ENCODE measurements at places on chromosomes 5 and 9.

DNA sequence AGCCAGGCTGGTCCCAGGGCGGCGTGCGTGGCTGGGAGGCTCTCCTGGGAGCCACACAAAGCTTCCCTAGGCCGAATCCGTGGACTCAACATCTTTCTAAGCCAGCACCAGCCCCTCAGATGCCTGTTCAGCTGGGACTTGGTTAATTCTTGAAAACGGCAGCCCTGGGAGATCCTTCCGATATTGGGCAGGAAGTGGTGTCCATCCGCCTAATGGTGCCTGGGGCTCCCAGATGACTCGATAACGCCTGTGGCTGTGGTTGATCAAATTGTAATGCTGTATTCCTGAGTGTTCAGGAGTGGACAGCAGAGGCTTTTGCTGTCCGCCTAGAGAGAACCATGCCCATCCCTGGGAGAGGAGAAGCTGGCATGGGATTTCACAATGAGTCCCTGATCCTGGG lies 14.1 kb downstream of the KCNT1 start:
- no peak for DNase-seq

DNA sequence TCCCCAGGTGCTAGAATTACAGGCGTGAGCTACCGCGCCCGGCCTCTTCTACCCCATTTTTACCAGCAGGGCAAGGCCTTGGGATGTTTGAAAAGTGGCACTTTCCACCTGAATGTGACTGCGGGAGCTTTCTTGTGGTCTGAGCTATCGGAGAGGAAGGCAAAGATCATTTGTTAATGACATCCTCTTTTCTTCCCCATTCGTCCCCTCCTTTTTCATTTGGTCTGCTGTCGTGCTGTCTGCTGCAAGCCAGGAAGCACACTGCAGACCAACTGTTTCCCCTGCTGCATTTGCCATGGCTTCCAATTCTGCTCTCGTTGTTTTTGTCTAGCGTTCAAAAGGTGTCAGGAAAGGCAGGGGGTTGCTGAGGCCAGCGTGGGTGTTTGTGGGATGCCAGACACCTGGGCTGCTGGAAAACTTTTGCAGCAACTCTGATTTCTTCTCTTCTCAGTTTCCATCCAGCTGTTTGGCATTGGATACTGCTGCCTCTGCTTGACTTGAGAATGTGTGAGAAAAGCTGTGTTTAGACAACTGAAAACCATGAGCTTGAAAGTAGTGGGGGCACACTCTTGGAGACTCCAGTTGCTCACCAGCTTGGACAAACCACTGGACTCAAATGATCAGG lies 196.4 kb upstream of the MSX2 start:
- DNase-seq: no peak

DNA sequence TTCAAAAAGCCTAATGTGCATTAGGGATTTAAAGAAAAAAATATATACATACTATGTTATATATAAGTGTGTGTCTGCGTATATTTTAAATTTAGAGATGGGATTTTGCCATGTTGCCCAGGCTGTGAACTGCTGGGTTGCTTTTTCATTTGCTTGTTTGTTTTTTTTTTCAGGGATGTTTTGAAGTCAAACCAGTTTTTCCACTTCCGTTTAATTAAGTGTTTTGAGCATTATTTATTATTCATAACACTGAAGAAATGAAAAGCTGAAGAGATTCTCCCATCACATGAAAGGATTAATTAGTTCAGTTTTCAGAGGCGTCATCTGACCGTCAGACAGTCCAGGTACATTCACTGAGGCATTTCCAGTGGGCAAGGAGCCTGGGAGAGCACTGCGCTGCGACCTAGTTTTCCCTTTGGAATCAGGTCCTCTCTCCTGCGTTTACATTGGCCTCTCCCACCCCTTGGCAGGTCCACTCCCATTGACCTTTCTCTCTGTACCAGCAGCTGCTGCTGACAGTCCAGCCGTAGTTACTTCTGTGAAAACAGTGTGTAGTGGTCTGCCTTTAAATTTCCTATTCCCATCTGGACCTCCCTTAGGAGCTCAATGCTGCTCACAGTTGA lies 26.0 kb downstream of the ARRDC3 start:
- DNase-seq: no peak

DNA sequence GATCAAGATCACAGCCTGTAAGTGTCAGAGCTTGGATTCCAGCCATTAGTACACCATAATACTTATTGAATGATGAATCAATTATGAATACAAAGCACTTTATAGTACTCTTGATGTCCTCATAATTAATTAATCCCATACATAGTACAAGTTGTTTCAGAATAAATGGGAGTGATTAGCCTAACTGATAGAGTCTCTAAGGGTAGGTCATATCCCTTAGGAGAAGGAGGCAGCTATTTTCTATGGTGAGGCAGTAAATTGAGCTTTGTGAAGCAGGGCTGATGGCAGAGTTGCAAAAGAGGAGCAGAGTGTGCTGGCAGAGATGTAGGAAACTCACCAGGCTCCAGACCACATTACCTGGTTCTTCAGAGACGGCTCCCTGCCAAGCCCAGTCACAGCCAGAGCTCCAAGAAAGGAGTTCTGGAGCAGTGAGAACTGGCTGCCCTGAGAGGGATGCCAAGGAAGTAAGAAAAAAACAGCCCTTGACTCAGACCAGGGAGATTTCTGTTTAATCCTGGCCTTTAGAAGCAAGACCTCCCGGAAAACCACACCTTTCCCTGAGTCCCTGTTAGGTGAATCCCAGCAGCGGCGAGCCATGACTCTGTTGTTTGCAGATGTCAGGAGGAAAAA lies 112.9 kb downstream of the SH3TC2 start:
- DNase-seq: no peak

DNA sequence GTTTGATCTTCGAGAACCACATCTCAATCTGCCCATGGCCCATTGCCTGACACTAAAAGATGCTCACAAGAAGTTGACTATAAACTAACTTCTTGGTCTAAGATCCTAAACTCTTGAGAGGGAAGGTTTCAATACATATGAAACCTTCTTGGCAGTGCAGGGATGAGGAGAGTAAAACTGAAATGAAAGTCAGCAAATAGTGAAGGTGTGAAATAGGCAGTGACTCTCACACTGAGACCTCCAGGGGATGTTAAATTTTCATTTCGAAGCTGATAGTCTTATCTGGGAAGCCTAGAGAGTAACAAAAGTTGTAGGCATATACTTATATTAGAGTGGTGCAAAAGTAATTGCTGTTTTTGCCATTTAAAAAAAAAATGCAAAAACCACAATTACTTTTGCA lies 974 bp upstream of the CYSTM1 start:
- DNase-seq: no peak

DNA sequence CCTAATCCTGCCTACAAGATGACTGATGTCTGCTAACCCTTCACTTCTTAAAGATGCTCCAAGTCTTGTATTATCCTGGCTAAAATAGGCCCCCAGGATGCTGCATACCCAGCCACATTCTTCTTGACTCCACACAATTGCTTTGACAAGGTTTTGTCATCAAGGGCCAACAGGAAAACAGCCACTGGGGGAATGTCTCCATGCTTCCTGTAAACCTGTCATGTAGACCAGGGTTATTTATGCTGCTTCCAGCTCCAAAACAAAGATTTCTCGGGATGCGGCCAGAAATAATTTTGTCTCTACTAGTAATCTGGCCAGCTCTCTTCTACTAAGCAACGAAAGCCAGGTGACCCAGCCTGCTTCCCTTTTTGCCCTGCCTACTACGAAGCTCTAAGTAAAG lies 53.8 kb downstream of the SHB start:
- no peak for DNase-seq

DNA sequence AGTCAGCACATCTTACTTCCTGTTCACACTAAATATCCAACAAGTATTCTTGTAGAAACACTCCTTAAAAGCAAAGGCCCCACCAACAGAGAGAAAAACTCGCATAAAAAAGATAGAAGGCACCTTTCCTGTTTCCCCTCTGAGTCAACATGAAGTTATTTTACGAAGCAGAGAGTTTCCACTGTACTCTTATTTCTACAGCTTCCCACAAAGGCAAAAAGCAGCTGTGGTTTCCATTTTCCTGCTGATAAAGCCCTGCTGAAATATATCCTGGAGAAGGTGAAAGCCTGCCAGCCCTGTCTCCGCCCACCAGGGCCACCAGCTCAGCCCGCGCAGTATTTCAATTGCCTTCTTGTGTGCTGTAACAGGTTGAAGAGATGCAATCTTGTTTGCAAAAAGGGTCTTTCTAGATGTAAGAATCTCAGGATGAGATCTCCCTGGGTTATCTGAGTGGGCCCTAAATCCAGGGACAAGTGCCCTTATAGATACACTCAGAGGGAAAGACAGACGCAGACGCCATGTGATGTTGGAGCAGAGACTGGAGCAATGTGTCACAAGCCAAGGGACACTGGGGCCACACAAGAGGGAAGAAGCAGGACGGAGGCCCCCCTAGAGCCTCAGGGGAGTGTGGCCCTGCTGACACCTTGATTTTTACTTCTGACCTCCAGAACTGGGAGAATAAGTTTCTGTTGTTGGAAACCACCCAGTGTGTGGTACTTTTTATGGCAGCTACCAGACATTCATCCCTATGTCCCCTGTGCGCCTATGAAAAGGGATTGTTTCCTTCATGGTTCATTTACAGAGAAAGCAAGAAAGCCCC lies 19.9 kb downstream of the SEMA4D start:
- DNase-seq: peak; percentile 57

GRCh38 chr5:89724379-89725095 lies 685.0 kb downstream of the CETN3 start:
- DNase-seq: no peak

All from stimulated activated CD8-positive, alpha-beta memory T cell treated with anti-CD3 and anti-CD28 coated beads, Interleukin-4, amount 100 ng/mL, for 1 hour (primary cell).